ENCODE measurements at places on chromosomes 3 and 15. TPM values are rescaled to one million over a fixed set of nuclear protein-coding genes. Genes with fewer than 3 reads are reported as not detected.

DNA sequence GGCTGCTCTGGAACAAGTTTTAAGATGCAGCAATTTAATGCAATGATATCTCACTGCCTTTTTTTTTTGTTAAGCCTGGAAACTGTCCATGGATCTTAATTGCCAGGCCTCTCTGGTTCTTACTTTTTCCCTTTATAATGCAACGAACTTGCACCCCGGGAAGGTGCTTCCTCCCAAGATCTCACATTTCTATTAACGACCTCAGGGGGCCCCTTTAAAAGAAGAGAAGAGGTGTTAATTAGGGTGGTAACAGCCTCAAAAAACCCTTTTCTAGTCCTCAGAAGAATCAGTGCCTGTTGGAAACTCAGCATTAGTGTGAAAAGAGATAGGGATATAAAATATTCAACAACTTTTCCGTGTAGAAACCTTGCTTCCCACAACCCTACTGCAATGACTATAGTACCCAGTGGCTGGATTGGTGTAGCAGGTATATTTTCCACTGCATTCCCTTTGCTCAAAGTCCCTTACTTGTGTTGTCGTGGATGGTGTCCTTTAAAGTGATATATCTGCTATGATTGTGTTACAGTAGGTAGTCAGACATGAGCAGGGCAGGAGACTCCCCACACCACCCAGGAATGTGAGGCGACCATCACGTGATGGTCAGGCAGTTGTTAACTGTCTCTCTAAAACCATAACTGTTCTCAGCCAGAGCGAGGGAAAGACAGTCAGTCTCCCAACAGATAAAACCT is 121.8 kb downstream of the CTNNB1 start:
- no peak for DNase-seq

DNA sequence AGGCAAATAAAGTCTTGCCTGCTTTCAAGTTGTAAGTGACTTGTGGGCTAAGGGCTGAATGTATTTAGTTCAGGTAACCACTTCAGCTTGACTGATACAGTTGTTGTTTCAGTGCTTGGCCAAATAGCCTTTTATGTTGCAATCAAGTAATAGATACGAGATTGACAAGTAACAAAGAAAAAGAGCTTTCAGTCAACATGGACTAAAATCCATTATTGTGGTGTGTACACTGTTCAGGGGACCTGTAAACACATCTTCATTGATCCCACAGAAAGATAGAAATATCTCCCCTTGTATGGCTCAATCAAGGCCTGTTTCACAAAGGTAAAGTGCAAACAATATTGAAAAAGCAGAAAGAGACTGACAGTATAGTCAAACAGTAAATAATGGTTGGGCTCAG is 224.8 kb upstream of the TMCO5A start:
- DNase-seq = no peak

DNA sequence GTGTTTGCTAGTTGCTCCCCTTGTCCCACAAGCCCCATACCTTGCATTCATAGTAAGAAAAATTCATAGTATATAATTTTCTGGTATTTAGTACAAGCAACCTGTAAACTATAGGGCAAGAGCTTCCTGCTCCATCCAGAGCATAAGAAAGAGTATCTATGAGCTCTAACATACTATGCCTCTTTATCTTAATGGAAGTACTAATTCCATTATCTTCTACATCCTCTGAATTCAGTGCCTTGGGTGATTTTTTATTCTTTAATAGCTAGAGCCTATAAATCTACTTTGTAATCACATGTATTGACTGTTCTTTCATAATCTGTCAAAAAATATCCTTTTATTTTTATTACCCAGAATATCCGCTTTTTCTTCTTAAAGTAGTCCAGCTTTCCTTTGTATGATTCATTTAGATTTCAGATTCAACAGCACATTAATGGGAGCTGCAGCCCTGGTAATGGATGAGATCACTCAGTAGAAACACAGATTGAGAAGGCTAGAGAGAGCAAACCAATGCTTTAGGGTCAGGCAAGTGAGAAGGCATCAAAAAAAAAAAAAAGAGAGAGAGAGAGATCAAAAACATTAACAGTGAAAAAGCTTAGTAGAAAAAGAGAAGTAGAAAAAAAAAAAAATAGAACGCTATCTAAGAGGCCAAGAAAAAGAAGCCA is 511.5 kb upstream of the NAALADL2 start:
- DNase-seq = no peak

The GABRA5 gene
- total RNA-seq = not detected

DNA sequence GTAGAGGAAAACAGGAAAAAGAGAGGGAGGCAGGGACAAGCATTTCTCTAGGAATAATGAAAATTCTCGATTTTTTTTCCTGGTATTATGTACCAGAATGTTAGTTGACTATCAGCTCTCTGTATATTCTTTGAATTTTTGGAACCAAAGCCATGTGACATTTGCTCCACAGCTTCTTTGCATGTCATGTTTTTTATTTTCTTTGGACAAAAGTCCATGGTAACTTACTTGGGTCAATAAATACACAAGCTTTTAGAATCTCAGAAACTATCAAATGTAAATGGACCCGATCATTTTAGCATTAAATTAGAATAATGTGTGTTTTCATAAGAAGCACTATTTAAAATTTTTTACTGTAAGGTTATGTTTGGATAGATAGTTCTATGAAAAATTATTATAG is 320.5 kb downstream of the ZIC1 start:
- no peak for DNase-seq

- no peak for DNase-seq
Observed at GRCh38 chr3:128011140-128011539, 41.1 kb upstream of the SEC61A1 start.

- no peak for DNase-seq
Observed at GRCh38 chr15:98272625-98273024, 312.1 kb downstream of the ARRDC4 start.

GRCh38 chr15:43251871-43252250 is 14.9 kb downstream of the TGM5 start:
- DNase-seq = no peak

DNA sequence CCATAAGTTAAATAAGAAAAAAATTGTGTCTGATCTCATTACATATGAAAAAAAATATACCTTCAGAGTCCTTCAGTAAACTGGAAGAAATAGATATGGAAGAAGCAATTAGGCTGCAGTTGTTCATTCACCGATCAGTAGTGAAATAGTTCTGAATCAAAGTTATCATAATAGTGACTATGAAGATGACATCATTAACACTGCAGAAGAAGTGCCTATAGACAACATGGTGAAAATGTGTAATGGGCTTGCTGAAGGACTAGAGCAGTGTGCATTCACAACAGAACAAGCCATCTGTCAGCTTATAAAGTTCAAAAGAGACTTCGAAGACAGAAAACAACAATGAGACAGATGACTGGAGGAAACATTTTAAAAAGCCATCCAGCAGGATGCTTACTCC is 144.5 kb downstream of the NAALADL2 start:
- no peak for DNase-seq
